ENCODE measurements at places on chromosomes 7 and 10.

DNA sequence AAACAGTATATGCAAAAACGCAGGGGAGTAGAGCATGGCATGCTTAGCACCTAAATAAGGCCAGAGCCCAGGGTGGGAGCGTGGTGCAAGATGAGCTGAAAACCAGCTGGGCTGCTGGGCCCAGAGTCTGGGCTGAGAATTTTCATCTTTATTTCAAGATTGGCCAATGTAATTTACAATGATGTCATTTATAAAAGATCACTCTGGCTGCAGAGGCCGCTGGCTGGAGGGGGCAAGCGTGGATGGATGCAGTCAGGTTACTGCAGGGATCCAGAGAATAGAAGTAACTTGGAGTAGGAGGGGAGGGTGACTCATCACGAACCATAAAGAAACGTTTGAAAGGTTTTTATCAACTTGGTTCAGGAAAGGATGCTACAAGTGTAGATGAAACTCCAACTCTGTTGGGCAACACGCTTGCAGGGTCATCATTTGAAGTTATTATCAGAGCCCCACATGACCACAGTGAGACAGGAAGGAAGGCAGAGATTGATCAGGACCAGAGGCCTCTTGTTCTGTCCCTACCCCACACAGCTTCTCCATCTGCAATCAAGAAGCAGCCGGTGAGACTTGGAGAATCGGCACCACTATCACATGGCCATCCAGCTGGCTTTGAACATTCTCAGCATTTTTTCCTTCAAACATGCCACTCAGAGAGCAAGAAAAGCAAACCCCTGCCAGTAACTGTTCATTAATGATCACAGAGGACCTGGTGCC lies 49.2 kb downstream of the ODAD2 start:
- no peak for DNase-seq

- no peak for DNase-seq
Measured at GRCh38 chr7:64628721-64629120, 37.2 kb upstream of the ZNF107 start.

DNA sequence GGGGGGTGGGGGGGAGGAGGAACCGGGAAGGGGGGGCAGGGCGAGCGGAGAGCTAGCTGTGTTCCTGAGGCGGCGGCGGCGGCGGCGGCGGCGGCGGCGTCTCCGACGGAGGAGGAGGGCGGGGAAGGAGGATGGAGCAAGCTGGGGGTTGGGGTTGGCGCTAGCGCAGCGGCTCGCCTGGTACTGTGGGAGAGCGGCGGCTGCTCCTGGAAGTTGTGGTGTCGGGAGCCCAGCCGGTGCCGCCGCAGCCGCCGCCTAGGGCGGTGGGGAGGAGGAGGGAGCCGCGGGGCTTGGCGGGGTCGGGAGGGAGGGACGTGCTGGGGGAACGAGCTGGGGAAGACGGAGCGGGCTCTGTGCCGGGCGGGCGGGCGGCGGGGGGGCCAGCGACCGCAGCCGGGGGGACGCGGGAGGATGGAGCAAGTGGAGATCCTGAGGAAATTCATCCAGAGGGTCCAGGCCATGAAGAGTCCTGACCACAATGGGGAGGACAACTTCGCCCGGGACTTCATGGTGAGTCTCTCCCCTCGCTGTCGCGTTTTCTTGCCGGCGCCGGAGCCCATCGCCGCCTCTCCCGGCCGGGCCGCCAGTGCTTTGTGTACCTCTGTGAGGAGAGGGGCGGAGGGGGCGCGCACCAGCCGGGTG lies at the start of gene PTPN12:
TSS of gene PTPN12 (plus strand) at position 160 of the 642 bp plus-strand sequence. CDS start at position 412, 252 bp downstream.
- DNase-seq: peak; percentile 40

DNA sequence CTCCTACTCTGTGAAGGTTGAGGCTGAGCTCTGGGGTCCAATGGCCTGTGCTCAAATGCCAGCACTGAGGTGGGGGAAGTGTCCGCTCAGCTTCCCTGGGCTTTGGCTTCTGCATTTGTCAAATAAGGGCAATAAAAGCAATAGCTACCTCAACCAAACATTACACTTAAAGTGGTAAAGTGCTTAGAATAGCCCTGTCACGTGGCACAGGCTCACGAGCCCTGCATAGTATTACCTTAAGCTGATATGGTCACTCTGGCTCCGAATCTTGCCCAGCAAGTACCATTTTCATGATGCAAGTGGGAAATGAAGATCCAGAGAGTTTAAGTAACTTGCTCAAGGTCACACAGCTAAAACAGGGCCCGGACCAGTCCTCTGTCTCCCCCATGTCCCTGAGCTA lies 451.1 kb upstream of the ZMIZ1 start:
- DNase-seq: no peak

- no peak for DNase-seq
Measured at GRCh38 chr7:24404315-24404714, 120.3 kb downstream of the NPY start.

DNA sequence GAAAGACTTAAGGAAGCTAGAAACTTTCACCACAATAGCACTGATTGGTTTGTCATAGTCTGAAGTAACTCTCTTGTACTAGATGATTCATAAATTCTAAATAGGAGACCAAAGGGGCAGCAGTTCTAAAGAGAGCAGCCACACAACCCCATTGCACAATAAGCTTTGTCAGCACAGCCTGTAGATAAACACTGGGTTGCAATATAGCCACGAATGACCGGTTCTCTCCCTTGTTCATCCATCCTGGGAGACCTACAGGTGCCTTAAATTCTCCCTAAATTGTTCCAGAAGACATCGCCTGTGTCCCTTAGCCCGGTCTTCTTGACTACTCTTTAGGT lies 167.0 kb downstream of the SNX13 start:
- no peak for DNase-seq

DNA sequence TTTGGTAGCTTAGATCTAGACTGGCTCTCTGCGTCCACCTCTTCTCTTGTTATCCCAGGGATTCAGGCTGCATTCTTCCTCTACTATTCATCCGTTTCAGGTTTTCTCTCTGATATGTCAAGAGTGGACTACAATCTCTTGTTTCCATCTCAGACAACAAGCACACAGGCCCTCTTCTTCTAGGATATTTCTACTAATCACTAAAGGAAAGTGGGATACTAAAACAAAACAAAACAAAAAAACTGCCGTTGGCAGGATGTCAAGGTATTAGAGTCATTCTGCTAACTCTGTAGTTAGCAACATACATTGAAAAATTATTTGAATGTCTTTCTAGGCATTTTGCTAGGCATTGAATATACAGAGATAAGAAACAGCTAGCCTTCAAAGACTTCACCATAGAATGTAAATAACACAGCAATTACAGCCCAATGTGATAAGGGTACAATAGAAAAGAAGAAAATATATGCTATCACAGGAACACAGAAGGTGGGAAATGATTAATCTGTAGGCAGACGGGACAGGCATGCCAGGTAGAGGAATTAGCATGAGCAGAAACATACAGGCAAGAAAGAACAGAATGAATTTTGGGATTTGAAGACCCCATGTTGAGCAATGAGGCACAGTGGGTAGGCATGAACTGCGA lies 210.5 kb downstream of the CSTF2T start:
- DNase-seq: no peak

DNA sequence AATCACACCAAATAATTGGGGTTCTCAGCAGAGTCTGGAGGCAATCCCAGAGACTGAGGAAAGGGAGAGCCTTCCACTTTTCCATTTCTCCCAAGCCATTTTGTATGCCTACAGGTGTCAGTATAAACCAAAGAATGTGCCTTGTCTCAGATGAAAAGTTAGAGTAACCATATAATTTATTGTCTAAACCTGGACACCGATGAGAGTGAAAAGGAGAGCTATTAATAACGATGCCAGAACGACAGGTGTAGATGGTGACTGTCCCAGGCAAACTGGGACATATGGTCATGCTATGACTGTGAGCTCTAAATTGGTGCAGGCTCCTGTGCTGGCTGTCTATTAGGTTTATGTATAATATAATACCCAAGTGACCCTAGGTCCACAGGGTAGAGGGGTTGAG lies 219.6 kb downstream of the ARHGAP12 start:
- DNase-seq: no peak

- DNase-seq: no peak
Measured at GRCh38 chr7:131021902-131022301, 287.9 kb upstream of the KLF14 start.

DNA sequence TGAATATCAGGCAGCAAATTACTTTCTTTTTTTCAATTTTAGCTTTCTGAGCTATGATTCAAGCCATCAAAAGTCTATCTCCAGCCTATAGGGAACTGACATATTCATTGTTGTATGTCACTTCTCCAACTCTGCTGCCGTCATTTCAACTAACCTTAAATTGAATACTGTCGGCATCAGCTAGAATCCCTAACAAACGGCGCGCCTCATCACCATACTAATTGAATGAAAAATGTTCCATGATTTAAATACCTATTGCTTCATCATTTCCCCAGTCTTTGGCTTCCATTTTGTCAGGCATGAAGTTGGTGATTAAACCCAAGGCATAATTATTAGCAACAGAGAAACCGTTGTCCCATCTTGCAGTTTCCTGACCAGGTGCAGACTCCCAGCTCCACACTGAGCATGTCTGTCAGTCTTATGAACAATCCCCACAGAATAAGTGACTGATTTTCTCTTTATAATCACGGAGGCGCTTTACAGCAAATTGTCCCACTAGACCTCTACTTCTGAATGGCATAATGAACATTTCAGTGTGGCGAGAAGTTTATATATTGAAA lies 83.5 kb upstream of the NPY start:
- no peak for DNase-seq

DNA sequence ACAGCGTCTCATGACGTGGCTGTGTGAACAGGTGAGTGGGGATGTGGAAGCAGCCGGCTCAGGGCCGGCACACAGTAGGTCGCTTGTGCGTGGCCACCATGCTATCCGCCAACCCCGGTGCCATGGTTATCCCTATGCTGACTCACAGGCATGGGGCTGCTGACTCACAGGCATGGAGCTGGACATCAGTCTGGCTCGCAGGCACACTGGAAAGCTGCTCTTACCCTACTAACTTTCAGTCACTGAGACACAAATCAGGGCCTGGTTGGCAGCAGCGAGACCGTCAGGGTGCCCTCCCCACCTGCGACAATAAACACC lies 341.9 kb downstream of the PTPRN2 start:
- no peak for DNase-seq

GRCh38 chr7:87354749-87355148 lies 9.3 kb downstream of the CROT start:
- no peak for DNase-seq

- no peak for DNase-seq
Measured at GRCh38 chr7:87435546-87435945, 39.9 kb downstream of the ABCB4 start.

GRCh38 chr7:103810112-103810744 lies 179.2 kb downstream of the RELN start:
- DNase-seq: no peak

DNA sequence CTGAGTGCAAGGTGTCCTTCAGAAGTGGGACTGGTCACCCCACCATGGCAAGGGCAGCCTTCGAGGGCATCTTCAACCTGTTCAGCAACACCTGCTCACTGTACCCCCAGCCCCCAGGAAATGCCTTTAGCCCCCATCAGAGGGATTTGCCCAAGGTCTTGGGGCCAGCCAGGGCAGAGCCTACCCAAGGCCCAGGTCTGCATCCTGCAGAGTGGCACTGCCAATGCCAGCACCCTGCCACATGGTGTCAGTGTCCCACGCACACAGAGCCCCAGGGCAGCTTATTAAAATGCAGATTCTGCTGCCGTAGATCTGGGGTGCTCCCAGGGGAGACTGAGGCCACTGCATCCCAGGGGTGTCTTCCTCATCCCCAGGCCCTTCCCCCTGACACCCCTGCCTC lies 106.2 kb upstream of the KCTD7 start:
- DNase-seq: no peak

DNA sequence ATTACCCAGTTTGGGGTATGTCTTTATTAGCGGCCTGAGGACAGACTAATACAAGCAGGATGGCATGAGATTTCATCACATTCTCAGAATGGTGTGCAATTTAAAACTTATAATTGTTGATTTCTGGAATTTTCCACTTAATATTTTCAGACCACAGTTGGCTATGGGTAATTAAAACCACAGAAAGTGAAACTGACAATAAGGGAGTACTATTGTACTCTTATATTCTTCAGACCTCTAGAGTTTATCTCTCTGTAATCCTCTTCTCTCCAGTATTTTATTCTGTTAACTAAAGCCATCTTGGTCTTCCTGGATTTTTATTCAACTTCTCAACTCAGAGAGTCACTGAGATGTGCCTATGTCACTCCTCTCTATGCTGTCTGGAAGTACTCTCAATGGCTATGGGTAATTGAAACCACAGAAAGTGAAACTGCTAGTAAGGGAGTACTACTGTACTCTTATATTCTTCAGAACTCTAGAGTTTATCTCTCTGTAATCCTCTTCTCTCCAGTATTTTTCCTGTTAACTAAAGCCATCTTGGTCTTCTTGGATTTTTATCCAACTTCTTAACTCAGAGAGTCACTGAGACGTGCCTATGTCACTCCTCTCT lies 118.3 kb downstream of the PPP1R17 start:
- DNase-seq: no peak

- no peak for DNase-seq
Measured at GRCh38 chr7:55641811-55642210, 69.5 kb upstream of the VOPP1 start.

- DNase-seq: no peak
Measured at GRCh38 chr10:103657061-103657591, 163.6 kb downstream of the NEURL1 start.

DNA sequence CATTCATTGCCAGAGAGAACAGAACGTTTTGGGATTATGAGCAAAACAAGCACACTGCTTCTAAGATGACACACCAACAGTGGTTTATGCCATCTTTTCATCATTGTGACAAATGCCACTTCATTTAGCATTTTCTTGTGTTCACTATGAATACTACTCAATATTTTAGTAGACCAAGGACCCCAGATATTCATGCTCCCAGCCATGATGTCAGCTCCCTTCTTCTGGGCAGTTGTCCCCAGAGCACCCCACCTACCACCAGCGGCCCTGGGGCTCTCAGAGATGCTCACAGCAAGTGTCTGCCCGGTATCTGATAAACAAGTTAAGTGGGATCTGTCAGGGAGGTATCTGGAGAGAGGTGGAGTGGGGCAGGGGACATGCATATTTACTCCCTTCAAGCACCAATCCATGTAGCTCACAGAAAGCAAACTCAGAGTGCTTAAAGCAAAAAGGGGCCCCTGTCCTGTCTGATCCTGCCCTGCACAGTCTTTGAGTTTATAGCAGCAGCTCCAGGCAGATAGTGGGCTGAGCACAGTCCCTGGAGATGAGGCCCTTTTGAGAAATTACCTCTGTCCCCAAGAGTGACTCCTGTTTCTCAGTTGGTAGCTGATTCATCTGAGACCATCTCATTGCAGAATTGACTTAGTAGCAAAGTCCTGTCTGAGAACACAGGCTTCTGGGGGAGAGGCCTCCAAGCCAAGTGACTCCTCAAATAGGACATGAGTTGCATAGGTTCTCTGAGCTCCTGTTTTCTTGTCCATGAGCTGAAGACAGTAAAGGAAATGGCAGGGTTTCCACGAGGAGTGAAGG lies 281.8 kb upstream of the KLF6 start:
- no peak for DNase-seq

- DNase-seq: no peak
Measured at GRCh38 chr10:102738692-102739121, 5.0 kb upstream of the WBP1L start.

- no peak for DNase-seq
Measured at GRCh38 chr7:148028165-148028564, 562.4 kb upstream of the C7orf33 start.

- no peak for DNase-seq
Measured at GRCh38 chr7:6162650-6163366, 109.6 kb downstream of the CYTH3 start.

Measured in GM12892 (cell line).